ENCODE measurements at places on chromosomes 3 and 15. TPM values are rescaled to one million over a fixed set of nuclear protein-coding genes. Genes with fewer than 3 reads are reported as not detected.

- peak; percentile 79 for DNase-seq
Measured at GRCh38 chr3:93843981-93844380, 129.7 kb downstream of the PROS1 start.

DNA sequence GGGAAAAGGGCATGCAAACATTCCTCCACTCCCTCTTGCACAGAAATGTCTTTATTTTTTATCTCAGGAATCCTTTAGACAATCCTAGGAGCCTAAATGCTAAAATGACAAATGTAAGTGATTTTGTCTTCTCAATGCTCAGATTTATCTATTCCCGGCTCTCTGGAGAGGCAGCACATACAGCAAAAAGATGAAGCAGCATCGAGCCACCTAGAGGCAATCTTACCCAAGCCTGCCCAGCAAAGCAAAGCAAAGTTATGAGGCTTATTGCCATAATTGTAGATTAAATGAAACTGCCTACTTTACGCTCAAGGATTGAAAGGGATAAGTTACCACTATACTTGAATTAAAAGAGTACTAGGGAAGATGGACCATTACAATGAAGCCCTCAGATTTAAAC is 750.4 kb upstream of the NR2F2 start:
- no peak for DNase-seq

SMARCC1 gene
- 27.5 TPM for polyA plus RNA-seq

DNA sequence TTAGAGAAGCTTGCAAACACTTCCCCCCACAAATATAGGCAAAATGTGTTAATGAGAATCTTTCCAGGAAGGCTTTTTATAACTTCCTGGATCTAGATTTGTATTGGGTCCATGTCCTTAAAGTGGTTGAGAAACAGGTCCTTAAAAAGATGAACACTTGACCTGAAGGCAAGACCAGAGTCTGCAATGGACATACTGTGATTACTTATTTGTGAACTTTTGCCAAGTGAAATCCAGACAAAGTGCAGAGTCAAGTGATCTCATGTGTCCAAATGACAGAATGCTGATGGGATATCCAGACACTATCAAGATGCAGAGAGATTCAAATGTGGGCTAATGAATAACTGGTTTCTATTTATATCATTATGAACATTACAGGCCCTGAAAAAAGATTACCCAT is 43.8 kb downstream of the FRMD4B start:
- DNase-seq: no peak

PAK2 gene
- 33.0 TPM for polyA plus RNA-seq

- DNase-seq: peak; percentile 38
Measured at GRCh38 chr3:142180761-142181362, 31.5 kb upstream of the TFDP2 start.

- no peak for DNase-seq
Measured at GRCh38 chr15:39052323-39052705, 487.7 kb upstream of the RASGRP1 start.

GRCh38 chr3:23202203-23202920 is 765 bp upstream of the UBE2E2 start:
- DNase-seq: peak; percentile 13

THRB gene
- 2.2 TPM for polyA plus RNA-seq

- no peak for DNase-seq
Measured at GRCh38 chr3:12907729-12908128, 66.4 kb upstream of the RPL32 start.

GRCh38 chr3:142056656-142057330 is 92.6 kb downstream of the TFDP2 start:
- no peak for DNase-seq

AHSG gene
- polyA plus RNA-seq: not detected

GRCh38 chr3:186529201-186529999 is 14.8 kb downstream of the CRYGS start:
- no peak for DNase-seq

KCNH8 gene
- polyA plus RNA-seq: not detected

B3GNT5 gene
- 4.7 TPM for polyA plus RNA-seq

DNA sequence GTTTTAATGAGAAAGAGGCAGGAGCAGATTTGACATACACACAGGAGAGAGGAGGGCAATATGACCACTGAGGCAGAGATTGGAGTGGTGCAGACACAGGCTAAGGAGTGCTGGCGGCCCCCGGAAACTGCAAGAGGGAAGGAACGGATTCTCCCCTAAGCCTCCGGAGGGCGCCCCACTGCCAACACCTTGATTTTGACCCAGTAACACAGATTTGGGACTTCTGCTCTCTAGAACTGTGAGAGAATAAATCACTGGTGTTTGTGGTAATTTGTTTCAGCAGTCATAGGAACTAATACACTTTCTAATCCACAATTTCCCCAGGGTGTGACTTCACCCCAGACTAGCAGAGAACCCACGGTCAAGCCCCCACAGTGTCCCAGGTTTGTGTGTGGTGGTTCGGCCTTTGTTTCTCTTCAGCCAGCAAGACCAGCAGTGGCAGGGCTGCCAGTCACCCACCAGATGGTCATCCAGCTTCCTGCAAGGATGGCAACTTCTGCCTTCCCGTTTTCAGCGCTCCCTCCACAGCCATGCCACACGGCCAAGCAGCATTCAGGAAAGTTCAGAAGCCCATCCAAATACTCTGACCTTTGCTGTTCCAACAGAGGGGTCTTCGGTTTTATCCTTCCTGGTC is 23.6 kb upstream of the TSPAN3 start:
- no peak for DNase-seq

DNA sequence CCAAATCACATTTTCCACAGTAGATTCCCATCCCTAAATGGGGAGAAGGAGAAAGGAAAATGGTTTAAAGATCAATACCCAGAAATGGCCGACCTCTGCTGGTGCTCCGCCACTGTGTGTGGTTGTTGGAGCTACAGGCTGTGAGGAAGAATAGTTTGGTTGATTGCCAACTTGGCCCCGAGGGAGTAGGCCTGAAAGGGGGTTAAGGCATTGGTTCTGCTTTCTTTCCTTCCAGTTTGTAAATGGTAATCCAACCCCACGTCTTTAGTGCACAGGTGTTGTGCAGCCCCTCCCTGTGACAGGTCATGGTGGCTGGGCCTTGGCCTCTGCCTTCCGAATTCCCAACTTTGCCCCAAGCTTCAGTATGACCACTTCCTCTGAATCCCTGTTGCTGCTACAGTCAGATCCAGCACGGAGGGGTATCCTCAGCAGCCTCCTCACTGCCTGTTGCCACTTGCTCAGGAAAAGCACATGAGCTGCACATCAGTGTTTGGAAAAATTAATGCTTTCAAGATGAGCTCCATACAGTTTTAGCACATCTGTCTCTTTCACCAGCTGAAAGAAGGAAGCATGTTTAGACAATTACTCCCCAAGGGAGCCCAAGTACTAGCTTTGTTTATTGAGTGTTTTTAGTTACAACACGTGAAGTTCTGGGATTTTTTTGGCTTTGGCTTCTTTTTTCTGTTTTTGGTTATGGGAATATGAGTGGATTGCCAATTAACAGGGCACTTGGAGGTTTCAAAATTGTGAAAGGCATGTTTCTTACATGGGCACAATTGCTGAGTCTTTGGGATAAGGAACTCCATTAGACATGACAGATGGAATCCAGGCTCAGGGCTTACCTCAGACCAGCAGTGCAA is 92.3 kb upstream of the ROPN1 start:
- DNase-seq: no peak

- DNase-seq: peak; percentile 84
Measured at GRCh38 chr15:22980189-22981050, at the start of gene CYFIP1. Gene CYFIP1, minus strand, starts transcription at chr15:22980368. Its CDS starts 33,083 bp downstream, at chr15:22947285.

DNA sequence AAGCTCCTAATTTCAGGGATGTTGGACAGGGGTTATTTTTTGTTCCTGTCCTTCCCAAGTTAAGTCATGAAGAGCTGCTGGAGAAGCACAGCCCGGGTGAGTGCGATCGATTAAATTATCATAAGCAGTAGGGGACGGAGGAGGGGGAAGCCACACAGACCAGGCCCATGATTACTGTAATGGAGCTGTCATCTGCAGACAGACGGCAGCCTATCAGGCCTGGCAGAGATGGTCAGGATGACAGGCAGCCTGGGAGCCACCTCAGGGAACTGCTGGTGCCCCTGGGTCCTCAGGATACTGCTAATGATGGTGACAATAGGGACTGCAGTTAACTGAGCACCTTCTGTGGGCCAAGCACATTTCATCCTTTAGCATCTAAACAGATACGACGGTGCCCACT is 147.7 kb downstream of the RAB11A start:
- DNase-seq: no peak

FOXB1 gene
- not detected for polyA plus RNA-seq

CACNA2D2 gene
- polyA plus RNA-seq: 0.41 TPM

DNA sequence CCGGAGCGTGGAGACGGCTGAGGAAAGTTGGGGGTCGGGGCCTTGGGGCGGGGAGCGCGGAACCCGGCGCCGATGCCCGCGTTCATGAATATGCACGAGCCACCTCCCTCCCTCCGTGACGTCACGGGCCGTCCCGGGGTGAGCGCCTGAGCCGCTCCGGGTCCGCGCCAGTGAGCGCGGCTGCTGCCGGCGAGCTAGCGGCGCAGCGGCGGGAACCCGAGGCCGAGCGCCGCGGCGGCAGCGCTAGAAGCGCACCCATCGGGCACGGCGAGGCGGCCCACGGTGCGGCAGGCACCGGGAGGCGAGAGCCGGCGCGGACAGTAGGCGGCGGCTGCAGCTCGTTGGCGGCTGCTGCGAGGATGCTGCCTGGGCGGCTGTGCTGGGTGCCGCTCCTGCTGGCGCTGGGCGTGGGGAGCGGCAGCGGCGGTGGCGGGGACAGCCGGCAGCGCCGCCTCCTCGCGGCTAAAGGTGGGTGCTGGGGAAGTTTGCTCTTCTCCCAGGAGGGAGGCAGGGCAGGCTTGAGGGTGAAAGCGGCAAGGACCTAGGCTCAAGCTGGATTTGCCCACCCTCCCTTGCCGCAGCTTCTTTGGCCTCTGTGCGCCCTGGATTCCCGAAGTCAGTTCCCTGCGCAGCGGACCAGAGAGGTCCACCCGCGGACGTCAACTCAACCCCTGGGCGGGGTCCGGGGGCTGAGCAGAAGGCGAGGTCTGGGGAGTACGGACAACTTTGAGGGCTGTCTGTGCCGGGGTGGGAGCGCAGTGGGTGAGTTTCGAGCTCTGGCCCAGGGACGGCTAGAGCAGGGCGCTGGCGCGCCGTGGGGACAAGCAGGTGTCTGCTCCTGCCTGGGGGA is at the start of gene CLSTN2:
TSS of gene CLSTN2 (plus strand) at position 170 of the 850 bp plus-strand sequence.
- DNase-seq: peak; percentile 24

DNA sequence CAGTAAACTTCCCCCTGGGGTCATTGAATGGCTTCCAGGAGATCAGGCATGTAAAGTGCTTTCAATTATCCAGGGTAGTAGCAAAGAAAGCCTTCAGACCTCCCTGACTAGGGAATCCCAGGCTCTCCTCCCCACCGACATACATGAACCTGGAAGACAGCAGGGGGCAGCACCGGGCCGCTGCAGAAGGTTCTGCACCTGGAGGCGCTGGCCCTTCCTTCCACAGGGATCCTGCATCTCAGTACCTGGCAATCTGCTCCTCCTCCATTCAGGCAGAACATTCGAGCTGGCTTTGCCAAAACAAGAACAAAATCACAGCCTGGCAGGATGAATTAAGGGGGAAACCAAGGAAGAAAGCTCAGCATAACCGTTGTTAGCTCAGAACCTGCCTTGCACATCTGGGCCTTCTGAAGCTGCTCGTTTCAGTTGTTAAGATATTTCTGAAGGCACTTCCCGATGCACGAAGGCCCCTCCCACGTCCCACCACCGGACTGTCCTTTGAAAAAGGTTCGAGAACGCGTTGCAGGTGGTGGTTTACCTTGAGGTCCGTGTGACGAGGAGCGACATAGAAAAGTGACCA is 237.7 kb downstream of the SLCO3A1 start:
- peak; percentile 60 for DNase-seq

GRCh38 chr3:46883054-46883829 is 5.7 kb downstream of the PTH1R start:
- DNase-seq: no peak

PLA2G4E gene
- not detected for polyA plus RNA-seq

CYP1A2 gene
- not detected for polyA plus RNA-seq

GALNT15 gene
- polyA plus RNA-seq: not detected

DNA sequence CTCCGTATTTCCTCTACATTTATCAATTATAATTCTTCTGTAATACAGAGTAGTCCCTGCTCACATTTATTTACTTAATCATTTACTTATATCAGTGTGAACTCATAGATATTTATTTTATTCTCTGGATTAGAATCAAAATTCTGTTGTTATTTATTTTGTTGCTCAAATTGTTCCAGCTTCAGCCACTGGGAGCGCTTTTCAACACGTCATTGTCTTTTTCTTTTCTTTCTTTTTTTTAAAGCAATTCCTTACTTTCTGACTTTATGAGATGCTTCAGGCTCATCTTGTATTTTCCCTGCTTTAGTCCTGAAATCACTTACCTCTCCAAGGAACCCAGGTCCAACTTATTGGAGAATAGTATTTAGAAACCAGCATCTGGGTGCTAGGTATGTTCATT is 53.4 kb downstream of the GLCE start:
- DNase-seq: no peak

DNA sequence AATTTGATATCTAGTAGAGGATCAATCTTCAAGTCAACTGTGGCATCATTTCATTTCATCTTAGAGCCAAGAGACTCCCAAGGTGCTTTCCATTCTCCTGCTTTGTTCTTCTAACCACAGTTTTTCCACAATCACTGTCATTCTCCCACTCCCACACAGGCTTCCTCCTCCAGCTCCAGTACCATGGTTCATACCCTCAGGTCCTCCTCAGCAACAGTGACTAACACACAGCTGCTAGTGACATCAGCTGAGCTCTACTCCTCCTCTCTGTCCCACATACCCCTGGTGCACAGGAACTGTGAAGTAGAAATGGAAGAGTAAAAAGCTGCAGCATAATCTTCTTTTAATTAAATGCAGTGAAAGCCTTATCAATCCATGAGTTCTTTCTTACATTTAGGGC is 200.2 kb upstream of the DPH6 start:
- DNase-seq: no peak

NAALADL2 gene
- 0.08 TPM for polyA plus RNA-seq

- DNase-seq: peak; percentile 84
Measured at GRCh38 chr15:75532413-75533250, 46.5 kb downstream of the PTPN9 start.

DNA sequence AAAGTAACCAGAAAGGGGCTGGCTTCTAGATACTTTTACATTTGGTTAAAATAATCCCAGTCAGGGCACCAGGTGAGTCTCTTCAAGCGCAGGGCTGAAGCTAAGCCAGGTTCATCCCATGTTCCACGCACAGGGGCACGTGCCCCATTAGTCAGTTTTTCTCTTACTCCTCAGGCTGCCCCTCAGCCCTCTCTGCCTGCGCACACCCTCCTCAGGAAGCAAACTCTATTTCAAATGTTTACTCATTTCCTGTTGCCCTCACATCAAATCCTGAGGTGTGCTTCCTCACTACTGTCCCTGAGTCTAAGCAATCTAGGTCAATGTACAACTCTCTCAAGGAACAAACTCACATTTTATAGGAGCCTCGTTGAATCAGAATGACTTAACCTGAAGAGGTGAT is 48.5 kb downstream of the THBS1 start:
- DNase-seq: no peak

Measured in A549 (cell line).